Stimulated activated CD4-positive, alpha-beta T cell treated with anti-CD3 and anti-CD28 coated beads, Interleukin-2, amount 100 ng/mL, for 24 hours (primary cell): ENCODE measurements at places on chromosomes 4 and X.

- no peak for DNase-seq
These were observed 1409.9 kb upstream of the PCDH7 start for GRCh38 chr4:29310252-29310651.

DNA sequence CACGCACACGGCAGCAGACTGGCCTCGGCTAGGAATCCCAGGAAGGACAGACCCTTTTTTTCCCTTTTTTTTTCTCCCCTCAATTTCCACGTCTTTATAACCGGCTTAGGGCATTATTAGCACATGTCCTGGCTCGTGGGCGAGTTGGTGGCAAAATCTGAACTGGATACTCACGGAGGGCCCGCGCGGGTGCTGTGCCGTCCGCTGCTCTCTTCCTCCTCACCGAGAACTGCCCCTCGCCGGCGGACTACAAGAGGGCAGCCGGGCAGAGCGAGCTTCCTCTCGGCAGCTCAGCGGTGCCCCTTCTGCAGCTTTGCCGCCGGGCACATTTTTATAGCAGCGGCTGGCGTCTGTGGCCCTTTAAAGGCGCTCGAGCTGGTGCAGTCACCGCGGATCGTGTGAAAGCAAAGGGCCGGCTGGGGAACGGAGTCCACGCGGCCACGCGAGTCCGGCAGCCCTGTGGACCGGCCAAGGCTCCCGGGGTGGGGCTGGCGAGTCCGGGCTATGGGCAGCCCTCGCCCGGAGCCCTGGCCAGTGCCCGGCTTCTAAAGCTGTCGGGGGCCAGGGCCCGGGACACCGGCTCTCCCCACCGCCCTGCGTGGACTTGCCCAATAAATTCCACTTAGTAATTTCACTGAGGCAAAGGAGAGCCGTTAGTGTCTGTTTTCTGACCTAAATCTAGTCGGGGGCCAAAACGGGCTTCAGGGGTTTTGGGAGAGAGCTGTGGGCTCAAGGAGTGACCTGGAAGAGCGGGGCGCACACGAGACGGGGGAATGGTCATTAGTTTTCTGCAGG lies 1.3 kb upstream of the CITED1 start:
- peak; percentile 30 for DNase-seq

DNA sequence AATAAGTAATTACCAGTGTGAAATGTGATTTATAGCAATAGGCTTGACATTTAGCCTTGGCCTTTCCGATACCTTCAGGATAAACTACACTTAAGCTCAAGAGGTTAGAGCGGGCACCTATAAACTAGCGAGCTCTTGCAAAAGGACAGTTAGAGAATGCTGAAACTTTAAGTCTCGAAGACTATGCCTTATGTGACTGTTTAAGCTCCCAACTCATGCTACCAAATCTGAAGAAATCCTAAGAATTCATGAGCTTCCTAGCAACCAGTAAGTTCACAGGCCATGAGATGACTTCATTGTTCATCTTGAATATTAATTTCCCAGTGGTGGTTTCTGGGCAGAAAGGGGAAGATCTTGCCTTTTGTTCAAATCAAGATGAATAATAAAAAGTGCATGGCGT lies 4.7 kb downstream of the STOX2 start:
- no peak for DNase-seq

DNA sequence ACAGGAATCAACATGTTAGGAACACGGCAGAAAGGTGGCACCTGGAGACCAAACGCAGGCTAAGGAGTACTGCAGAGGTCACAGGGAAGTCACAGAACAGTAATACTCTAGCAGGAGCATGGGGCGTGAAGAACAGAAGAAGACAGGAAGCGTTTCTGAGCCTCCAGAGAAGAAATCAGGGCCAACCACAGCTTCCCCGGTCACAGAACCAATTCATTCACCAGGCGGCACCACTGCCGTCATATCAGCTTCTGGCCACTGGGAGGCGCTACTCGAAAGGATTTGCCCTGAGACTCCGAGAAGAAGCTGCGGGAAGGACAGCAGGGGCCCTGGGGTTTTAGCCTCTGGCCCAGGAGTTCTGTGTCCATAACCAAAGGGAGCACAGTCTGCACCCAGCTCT lies 78.0 kb upstream of the DRD5 start:
- peak; percentile 67 for DNase-seq

DNA sequence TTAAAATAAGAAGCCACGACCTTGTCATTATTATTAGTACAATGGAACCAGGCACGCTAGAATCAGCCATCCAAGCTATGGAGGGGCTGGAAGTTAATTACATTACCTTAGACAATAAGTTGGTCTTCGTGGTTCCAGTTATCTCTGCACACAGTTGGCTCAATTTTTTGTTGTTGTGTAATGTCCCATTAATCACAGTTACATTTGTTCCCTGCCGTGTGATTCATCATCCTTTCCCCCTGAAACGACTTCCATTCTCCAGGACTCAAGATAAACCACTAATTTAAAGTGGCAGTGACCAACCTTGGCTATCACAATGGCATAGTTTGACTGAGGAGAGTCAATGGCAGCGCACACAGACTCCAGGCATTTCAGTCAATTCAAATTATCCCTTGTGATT lies 905.0 kb downstream of the RAB28 start:
- no peak for DNase-seq

- DNase-seq, result no peak
These were observed 395.5 kb upstream of the BOD1L1 start for GRCh38 chr4:14023036-14023435.

- DNase-seq, result no peak
These were observed 105.9 kb downstream of the TNIP2 start for GRCh38 chr4:2650276-2650675.

DNA sequence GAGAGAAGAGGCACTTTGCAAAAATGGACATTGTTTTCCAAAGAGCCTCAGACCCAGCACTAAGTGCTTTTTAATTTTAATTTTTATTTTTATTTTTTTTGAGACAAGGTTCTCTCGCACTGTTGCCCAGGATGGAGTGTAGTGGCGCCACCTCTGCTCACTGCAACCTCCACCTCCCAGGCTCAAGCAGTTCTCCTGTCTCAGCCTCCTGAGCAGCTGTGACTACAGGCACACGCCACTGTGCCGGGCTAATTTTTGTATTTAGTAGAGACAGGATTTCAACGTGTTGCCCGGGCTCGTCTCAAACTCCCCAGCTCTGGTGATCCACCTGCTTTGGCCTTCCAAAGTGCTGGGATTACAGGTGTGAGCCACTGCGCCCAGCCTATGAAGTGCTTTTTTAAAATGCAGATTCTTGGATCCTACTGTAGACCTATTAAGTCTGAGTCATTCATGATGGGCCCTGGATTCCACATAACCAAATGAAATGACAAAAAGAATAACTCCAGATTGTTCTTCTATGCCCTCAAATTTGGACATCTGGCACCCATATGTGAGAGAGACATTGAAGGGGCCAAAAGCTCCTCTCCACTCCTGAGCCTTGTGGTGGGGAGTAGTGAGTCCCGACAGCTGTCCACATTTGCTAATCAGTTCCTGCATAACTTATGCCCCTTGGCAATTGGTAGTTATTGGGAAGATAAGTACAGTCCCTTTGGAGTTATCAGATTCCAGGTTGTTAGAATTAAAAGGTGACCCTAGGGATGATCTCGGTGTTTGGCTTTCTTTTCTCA lies 3.6 kb downstream of the NOCT start:
- DNase-seq, result no peak

DNA sequence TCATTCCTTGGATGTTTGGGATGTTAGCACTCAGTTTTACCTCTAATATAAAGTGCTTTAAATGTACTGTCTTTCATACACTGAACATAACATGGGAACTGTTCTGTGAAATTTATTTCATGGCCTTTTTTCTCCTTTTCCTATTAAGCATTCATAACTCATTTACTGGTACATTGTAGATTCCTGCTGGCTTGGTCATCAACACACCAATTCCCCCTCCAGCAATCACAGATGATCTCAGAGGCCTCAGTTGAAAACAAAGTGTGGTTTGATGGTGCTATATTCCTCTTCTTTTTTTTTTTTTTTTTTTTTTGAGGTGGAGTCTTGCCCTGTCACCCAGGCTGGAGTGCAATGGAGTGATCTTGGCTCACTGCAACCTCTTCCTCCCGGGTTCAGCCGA lies 61.9 kb upstream of the FAM47B start:
- DNase-seq, result no peak

- no peak for DNase-seq
These were observed 45.6 kb downstream of the NAT8L start for GRCh38 chr4:2104556-2105345.

- no peak for DNase-seq
These were observed 219.1 kb downstream of the ZNF674 start for GRCh38 chrX:46326161-46326560.

DNA sequence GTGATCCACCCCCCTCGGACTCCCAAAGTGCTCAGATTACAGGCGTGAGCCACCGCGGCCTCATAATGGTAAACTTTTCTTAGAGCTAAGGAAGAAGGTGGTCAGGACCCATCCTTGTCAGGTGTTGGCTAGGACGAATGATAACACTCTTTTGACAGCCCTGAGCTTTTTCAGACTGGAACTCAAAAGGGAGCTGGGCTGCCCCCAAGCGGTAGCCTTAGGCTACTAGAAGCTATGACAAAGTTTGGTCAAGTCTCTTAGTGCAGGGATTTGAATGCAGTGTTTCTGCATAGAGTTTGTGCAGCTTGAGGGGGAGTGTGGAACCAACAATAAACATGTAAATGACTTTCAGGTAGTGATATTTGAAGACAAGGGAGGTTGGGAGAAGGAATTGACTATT lies 11.8 kb upstream of the HSD17B10 start:
- peak; percentile 35 for DNase-seq

DNA sequence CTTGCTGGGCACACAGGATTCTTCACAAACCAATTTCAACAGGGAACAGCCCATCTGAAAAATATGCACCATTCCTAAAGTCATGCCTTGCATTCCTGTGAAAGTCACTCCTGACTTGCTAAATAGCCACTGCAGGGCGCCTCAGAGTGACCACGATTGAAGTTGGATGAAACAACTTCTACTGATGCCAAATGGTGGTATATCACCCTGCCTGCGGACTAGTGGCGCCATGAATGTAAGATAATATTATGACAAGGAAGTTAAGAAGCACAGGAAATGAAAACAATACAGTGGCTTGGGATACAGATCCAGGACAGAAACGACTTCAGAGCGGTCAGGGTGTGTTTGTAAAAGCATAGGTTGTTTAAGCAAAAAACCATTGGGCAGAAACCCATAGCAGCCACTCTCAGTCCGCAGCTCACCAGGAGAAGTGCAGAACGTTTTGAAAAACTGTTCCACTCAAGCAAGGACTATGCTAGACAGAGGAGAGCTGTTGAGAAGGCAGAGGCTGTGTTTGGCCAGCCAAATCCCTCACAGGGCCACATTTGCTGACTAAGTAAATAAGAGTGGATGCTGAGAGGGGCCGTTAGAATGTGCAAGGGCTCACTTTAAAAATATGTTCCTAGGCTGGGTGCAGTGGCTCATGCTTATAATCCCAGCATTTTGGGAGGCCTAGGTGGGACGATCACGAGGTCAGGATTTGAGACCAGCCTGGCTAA lies 250.4 kb downstream of the PTTG2 start:
- DNase-seq, result no peak

GRCh38 chr4:8637456-8637984 lies 45.0 kb downstream of the CPZ start:
- no peak for DNase-seq

GRCh38 chr4:155972098-155972497 lies 18.4 kb upstream of the CTSO start:
- DNase-seq, result no peak

DNA sequence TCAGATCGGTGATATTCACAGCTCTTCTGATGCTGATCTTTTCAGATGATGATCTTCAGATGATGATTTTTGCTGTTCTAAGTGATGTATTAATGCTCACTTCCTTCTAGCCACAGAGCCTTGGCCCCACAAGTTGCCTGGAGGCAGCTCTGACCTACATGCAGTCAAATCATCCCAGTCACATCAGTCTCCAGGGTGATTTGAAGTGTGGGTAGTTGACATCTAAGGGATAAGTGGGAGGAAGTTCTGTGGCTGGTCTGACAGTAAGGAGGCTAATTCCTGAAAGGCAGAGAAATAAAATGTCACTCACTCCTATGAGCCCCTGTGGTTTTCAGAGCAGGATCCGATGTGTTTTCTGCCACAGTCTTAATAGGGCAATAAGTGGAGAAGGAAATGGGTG lies 79.8 kb upstream of the RPL34 start:
- no peak for DNase-seq

DNA sequence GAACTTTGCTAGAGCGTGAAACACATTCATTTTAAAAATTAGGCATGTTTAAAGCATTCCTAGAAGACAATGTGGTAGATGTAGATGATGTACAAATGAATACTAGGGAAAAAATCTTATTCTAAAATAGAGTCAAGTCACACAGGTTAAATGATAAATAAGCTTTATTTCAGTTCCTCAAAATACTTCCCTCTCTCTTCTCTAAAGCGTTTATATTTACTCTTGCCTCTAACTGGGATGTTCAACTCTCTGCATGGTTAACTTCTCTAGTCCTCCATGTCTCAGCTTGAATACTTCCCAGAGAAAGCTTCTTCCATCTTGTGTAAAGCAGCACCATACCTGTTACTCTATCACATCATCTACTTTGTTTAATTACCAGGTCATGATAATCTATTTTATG lies 30.9 kb upstream of the GLRA3 start:
- no peak for DNase-seq

DNA sequence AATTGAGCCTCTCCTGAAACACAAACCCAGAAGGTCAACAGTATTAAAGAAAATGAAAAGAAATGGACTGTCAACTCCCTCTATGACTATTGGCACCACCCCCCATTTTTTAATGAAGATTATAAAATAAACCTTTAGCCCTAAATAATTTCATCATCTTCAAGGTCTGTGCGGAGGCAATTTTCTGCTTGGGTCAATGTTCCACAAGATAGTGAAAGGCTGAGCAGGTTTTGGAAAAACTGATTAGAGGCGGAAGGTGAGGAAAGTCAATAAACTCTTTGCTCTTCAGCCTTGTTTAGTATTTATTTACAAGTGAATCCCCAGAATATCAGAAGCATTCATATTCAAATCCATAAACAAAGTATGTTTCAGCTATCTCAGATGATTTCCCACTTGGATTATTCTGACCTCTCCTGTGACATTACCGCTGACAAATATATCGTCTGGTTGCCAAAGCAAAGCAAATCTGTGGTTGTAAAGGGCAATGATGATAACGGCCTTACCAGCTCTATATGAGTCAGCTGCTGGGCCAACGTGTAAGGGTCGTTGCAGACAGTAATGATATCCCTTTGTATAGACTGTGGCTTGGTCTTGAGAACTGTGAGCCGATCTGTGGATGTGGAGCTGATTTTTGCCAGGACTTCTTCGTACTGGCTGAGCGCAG lies 24.0 kb downstream of the RASGEF1B start:
- DNase-seq, result no peak

DNA sequence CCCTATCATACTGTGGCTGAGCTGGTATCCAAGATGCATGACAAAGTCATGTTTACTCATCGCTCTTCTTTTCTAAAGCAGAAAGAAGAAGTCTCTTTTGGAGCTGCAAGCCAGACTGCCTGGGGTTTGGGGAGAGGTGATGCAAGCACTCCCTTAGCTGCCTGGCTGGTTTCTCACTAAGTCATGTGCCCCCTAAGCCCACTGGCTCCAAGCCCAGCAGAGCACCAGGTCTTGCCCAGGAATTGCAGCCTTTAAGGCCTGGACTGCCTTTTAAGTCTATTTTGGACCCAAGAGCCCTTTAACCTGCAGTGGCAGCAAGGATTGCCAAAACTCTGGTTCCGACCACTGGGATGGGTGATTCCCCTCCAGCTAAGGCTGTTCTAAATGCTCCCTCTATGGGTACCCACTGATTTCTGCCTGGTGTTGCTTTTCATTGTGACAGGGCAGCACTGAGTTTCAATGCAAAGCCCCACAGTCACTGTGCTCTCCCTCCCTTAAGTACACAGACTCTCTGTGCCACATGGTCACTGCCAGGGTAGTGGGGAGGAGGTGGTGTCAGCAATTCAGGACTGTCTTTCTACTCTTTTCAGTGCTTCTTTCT lies 548.6 kb downstream of the TLL1 start:
- no peak for DNase-seq
